ENCODE measurements at places on chromosomes 12 and 14.

- ATAC-seq = no peak
Observed at GRCh38 chr14:95526483-95527386, 8.1 kb upstream of the GLRX5 start.

DNA sequence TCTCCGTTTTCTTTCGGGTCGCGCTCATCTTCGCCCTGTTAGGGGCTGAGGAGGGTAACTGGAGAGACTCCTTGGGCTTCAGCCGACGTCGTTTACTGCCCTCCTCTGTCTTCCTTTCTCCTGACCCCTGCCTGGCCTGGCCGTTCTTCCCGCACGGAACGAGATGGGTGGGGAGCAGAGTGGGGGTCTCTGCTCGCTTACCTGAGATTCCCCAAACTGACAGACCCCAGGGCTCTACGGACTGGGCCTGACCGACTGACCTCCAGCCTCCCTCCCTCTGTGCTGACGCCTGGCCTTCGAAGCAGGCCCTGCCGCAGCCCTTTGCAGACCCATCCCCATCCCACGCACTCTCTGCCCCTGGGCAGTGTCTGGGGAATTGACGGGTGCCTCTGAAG, 439 bp downstream of the GOLGA5 start:
- ATAC-seq = peak; percentile 9

DNA sequence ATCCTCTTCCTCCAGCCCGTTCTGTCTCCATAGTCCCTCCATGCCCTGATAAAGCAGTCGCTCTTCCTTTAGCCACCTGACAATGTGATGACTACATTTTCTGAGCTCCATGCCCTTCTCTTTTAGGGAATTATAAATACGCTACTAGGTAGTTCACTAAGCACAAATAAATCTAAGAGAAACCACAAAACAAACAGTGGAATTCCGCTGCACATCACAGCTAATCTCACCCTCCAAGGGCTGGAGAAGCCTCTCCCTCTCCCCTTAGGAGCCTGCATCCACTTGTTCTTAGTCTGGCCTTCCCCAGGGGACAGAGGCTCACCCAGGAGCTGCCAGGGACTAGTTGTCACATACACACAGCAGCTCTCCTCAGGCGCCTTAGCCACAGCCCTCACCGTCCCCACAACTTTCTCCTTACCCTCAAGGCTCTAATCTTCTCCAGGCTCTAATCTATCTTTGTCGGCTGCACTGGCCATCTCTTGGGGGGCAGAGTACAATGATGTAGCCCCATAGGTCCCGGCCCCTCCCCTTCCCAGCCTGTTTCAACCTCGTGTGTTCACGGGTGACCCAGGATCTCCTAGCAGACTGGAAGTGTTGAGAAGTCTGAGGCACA, 55.9 kb upstream of the GPR68 start:
- no peak for ATAC-seq

DNA sequence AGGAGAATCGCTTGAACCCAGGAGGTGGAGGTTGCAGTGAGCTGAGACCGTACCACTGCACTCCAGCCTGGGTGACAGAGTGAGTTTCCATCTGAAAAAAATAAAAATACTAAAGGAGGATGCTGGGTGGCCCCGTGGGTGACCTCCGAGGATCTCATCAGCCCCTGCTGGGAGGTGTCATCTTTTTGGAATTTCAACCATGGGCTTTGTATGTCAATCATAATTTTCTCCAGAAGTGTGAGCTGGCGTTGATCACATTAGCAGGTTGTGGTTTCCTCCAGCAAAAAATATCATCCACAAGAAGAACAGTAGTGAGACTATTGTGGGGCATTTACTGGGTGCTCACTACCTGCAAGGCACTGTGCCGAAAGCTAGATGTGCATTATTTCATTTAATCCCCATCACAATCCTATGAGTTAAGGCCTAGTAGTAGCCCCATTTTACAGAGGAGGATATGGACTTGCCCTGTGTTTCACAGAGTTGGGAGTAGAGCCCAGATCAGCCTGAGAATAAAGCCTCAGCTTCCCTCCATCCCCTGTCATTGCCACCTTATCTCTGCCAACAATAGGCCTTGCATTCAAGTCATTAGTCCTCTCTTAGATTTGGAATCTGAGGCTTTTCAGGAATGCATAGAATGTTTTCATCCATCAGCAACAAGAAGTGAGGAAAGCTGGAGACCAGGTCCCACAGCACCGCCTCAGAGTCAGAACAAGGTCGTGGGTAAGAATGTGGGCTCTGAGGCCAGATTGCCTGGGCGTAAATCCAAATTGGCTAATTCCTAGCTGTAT, 39.8 kb downstream of the SVOP start:
- ATAC-seq = no peak

GRCh38 chr12:106680280-106680679, 94.2 kb upstream of the RIC8B start:
- ATAC-seq = no peak

DNA sequence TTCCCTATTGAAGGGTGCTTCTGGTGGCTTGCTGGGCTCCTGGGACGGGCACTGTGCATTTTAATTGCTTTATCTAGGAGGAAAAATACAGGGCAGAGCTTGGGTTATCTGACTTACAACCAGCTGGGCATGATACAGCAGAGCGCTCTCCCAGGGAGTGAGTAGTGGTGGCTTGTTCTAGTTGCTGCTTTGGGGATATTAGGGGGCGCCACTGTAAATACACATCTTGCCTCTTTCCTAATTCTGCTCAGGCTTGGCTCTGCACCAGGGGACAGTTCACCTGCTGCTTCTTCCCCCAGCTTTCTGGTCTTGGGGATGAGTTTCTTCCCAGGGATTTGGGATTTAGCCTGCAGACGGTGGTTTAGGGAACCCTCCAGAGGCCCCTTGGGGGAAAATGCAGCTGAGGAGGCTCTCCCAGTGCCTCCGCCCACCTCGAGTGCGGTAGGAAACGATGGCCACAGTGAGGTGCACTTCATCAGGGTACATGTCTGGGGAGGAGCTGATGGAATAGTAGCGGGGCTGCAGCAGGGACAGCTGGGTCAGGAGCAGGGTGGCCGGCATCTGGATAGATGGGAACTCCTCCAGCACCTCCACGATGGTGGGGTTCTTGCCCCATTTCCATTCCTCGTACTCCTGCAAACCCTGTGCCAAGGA, 36.9 kb upstream of the FBXO21 start:
- no peak for ATAC-seq

DNA sequence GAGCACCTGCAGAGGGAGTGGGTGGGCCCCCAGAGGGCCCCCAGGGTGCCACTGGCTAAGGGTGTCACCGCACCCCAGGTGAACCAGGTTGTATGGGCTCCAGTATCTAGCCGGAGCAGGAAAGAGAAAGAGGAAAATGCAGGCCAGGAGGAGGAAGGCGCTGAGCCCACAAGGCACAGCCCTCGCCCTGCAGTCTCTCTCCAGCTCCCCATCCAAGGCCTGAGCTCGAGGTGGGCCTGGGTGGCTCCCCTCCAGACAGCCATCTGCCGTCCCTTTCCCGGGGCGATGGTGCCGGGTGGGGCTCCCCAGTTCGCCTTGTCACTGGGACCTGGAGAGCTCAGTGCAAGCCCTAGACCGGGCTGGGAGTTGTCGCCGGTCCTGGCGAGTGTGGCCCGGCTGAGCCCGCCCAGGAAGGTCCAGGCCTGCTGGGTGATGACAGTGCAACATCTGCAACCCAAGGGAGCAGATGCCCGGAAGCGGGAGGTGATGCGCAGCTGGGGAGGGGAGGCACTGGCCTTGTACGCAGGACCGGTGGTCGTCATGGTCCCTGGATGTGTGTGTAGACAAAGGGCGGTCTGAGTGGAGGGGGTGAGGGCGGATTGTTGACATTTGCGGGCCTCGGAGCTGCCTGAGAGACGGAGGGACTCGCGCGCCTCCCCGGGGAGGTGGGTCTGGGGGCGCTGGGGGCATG, 716 bp downstream of the TMEM179 start:
- no peak for ATAC-seq

GRCh38 chr12:119594772-119595445, 1.3 kb downstream of the TMEM233 start:
- peak; percentile 43 for ATAC-seq

- no peak for ATAC-seq
Observed at GRCh38 chr12:117571321-117571720, 209.9 kb upstream of the NOS1 start.

GRCh38 chr12:101642115-101643067, 47.6 kb downstream of the MYBPC1 start:
- no peak for ATAC-seq

DNA sequence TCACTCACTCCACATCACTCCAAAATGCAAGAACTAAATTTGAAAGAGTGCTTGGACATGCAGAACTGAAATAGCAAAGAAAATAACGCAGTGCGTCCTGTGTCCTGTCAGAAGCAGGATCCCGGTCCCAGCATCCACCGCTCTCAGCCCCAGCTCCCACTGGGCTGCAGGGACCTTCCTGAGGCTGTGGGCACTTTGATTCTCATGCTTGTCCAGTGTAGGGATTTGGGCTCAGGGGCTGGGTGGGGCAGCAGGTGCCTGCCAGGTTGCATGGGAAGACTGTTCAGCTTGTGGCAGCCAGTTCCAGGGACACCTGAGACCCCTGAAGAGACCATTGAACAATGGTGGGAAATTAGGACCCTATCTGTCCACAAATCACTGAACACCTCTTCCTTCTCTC, 140.0 kb upstream of the FKBP4 start:
- ATAC-seq = no peak

DNA sequence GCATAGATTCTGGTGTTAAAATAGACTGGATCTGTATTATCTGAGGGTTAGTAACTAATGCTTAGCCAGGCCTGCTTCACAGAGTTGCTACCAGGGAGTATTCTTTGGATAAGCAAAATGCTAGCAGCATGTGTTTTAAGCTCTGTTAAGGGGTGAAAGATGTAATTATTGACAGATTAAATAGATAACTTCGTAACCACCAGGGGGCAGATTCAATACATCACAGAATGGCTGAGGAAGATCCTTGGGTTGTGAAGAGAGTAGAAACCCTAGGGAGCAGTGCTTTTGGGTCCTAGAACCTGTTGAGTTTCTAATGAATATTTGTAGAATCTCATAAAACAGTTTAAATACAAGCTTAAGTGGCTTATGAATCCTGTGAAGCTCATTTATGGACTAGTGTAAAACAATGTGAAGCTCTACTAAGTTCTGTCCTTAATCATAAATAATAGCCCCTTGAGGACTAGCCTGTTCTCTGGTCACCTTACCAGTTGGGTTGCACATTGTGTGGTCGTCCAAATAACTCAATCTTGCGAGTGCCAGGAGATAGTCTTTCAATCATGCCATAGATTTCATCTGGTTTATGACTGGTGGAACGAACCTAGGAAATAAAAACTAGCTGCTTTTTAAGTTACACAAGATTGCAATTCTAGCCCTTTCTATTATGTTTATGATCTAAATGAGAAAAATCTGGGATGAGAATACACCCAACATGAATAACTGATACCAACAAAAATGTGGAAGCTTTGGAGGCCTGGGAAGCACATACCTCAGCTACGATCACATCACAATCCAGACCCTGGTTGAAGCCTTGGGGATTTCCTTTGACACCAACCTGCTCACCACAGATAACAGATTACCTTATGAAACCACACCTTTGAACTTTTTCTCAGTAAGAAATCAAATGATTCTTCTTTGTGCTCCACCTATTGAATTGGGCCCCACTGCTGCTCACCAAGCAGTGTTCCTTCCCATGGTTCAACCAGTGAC, 12.3 kb downstream of the METTL3 start:
- ATAC-seq = peak; percentile 38

GRCh38 chr12:32047357-32048212, 59.1 kb upstream of the BICD1 start:
- no peak for ATAC-seq

GRCh38 chr12:11765421-11765816, 115.9 kb downstream of the ETV6 start:
- ATAC-seq = no peak

DNA sequence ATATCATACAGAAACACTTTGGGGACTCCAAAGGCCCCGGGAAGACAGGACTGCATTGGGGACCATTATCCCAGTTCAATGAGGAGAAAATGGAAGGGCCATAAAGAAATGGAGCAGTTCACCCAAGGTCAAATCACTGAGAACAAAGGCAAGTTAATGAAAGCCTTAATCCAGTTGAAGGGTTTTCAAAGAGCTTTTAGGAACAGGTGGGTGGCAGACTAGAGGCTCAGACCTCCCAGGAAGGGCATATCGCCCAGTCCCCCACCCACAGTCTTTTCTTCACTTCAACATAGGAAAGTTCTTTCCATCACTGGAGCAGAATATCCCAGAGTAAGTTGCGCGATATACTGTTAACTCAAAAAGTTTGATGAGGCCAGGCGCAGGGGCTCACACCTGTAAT, 136.1 kb upstream of the CCND2 start:
- no peak for ATAC-seq

- no peak for ATAC-seq
Observed at GRCh38 chr12:71141378-71141926, 16.3 kb downstream of the TSPAN8 start.

DNA sequence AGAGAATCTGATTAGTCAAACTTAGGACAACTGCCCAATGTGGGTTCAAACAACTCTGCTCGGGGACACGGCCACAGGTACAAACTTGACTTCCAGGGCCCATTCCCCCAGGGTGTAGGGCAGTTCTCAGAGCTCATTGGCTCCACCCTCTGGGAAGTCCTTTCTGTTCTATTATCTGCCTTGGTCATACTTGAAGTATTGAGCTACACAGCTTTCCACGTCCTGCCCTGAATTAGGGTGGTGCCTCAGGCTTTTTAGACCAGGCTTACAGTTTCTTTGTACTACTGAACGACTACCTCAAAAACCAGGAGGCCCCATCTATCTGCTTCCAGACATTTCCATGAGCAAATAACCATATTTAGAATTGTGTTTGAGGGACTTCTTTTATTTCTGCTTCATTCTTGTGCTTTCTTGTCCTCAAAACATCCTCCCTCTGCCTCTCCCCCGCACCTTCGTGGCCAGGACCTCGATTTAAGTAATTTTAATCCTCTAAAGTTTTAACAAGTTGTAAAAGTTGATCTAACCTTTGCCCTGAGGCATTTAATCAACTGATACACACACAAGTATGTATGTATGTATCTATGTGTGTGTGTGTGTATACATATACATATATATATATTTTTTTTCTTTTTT, 281.7 kb upstream of the AMIGO2 start:
- peak; percentile 87 for ATAC-seq

DNA sequence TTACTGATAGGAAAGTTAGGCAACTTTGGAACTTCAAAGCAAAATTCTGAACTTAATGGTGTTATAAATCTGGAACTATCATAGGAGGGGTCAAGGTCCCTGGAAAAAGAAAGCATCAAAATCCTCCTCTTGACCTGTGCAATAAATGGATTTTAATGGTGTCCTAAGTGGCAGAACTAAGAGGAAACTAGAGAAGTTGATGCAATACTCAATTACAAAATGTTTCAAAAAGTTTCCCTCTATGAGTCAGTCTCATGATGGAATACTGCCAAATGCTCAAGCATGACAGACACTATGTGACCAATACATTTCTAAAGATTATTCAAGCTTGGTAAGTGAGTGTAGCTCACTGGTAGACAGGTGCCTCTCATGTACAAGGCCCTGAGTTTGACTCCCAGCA, 47.7 kb upstream of the ERGIC2 start:
- peak; percentile 97 for ATAC-seq

DNA sequence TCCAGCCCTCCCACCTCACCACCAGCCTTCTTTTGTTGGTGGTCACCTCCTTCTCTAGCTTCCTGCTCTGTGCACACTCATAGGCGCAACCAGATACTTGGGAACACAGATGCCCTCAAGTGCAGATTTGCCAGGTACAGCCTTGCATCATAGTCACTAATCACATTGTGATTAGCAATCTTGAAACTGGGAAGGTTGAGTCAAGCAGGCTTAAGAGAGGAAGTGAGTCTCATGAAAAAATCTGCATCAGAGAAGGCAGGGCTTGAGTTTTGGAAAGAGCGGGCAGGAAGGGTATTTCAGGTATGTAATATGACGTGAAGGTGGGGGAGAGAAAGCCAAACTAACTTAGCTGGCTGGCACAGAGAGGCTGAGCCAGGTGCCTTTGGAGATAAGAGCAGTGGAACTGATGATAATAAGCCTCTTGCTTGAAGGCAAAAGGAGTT, 2.7 kb upstream of the RABGGTA start:
- ATAC-seq = peak; percentile 73
